ENCODE measurements at places on chromosomes 7 and 10.

GRCh38 chr7:82244947-82245517, 198.5 kb downstream of the CACNA2D1 start:
- DNase-seq = no peak

DNA sequence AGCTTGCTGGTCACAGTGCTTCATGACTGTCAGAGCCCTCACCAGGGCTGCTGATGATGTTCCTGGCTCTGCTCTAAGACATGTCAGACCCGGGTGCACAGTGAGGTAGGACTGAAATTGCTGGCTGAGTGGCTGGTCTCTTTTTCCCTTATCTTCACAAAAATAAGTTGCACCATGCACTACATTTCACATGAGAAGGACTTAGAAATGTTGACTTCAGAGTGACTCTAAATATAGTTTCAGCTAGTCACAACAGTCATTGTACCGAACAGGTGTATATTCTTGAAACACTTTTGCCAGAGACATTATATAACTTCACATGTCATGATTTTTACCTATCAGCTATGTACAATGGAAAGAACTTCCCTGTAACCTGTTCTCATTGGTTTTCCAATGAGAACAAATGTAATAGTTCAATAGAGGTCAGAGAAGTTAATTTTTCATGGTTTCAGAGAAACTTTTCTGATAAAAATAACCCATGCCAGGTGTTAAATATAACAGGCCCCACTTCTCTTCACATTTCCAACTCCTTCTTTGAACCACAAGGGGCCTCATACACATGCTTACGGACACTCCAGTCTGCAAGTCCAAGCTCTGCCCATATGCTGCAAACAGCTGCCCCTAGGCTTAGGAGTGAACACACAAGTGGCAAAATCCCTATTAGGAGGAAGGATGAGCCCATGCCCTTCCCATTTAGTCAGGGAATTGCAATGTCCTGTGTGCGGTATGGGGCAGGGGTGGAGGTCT, 115.6 kb downstream of the CDK6 start:
- DNase-seq = no peak

DNA sequence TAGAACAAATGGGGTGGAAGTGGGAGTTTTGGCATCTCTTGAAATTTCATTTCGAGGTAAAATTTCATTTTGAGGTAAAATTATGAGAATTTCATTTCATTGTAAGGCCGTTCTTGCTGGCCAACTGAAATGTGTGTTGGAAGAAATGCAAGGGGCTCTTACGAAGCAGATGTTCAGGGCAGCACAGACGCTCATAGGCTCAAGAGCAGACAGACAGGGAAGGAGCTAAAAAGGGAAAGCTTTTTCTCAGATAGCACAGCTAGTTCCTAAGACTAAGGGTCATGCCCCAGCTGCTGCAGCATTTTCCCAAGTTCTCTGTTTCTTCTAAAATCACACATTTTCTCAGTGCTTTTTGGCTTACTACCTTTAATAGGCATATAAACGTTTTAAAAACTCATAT, 65.1 kb upstream of the SFMBT2 start:
- no peak for DNase-seq

- no peak for DNase-seq
These were observed 93.9 kb upstream of the PDGFA start for GRCh38 chr7:613442-614140.

- peak; percentile 30 for DNase-seq
These were observed 204.4 kb downstream of the DIP2C start for GRCh38 chr10:484925-485661.

- DNase-seq = no peak
These were observed 579.2 kb upstream of the CELF2 start for GRCh38 chr10:10438335-10439100.

- no peak for DNase-seq
These were observed 61.8 kb downstream of the PTPRN2 start for GRCh38 chr7:158525648-158526484.

GRCh38 chr7:85750454-85750949, 563.6 kb upstream of the SEMA3D start:
- DNase-seq = no peak

- DNase-seq = peak; percentile 57
These were observed 95.4 kb downstream of the FAM53B start for GRCh38 chr10:124648738-124649137.

GRCh38 chr7:14973712-14974428, 71.3 kb upstream of the DGKB start:
- no peak for DNase-seq

GRCh38 chr7:120302190-120302589, 29.2 kb downstream of the KCND2 start:
- DNase-seq = no peak

DNA sequence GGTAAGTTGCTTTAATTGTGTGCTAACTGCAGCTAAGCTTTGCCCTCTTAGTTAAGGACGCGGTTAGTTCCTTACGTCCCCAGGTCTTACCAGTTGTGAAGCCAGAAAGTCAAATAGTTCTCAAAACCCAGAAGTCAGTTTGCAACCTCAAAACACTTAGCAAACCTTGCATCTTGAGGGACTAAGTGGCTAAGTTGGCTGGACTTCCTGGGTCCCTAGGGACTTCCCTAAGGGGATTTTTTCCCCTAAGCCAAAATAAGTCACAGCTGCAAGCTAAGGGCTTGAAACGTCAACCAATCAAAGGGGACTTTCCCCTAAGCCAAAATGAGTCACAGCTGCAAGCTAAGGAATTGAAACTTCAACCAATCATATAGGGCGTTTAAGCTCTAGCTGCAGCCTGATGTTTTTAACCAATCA, 36.2 kb upstream of the HECW1 start:
- DNase-seq = no peak

GRCh38 chr7:83280671-83281070, 118.0 kb upstream of the PCLO start:
- DNase-seq = no peak

DNA sequence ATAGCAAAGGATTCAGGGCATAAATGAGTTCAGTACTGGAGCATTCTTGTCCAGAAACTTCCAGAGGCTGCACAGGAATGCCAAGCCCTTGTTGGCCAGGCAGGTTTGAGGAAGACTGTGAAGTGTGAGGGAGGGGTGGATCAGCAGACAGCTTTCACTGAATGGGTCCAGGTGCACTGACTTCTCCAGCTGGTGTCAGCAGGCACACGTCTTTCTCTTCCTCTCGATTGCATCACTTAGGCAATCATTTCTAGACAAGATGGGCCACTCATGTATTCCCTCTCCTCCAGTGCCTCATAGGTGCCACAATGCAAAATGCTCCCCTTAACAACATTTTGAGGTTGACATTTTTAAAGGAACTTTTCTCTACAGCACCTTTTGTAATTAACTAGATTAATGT, 15.6 kb upstream of the PLEKHS1 start:
- no peak for DNase-seq

GRCh38 chr7:130401101-130401500, 20.8 kb downstream of the CPA1 start:
- no peak for DNase-seq

DNA sequence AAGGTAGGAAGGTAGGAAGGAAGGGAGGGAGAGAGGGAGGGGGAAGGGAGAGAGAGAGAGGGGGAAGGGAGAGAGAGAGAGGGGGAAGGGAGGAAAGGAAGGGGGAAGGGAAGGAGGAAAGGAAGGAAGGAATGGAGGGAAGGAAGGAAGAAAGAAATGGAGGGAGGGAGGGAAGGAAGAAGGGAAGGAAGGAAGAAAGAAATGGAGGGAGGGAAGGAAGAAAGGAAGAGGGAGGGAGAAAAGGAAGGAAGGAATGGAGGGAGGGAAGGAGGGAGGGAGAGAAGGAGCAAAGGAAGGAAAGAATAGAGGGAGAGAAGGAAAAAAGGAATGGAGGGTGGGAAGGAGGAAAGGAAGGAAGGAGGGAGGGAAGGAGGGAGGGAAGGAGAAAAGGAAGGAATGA, 176.4 kb upstream of the PTER start:
- DNase-seq = no peak

GRCh38 chr7:109284943-109285342, 715.3 kb downstream of the DNAJB9 start:
- DNase-seq = no peak

GRCh38 chr7:32154797-32155196, 84.6 kb upstream of the PDE1C start:
- DNase-seq = no peak

DNA sequence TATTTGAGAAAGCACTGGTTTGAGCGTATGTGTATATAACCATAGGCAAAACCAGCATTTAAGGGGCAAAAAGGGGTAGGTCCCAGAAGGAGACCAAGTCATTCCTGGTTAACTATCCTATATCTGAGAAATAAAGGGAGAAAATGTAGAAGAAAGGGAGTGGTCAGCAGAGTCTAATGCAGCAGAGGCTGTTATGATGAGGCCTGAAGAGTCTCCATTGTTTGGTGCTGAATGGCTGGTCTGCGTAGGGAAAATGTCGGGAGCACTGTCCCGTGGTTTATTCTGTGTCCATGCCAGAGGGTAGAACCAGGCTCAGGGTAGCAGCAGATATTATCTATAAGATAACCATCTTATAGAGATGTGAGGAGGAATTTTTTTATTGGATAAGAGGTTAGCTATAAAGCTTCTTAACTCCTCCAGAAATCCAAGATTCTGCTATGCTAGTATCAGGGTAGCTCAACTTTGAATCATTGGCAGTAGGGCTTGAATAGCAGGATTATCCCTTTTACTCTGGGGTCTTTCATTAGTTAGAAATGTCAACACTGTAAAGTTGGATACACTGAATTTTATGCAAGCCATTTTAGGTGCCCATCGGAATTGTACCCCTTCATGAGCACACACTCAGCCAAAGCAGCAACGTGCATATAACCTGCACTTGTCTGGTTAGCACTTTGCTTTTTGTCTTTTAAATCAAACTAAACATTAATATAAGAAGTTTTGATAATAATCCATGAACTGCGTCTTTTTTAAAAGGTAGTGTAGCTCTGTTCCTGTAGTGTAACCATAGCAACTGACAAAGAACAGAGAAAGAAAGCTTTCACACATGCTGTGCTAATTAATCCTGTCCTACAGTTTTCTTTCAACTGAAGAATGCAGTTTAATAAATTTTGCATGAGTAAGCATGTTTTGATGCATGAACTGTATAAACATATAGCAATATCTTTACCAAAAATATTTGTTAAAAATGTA, 312.0 kb upstream of the FZD1 start:
- DNase-seq = no peak

GRCh38 chr7:107138696-107139420, 29.9 kb upstream of the HBP1 start:
- no peak for DNase-seq

DNA sequence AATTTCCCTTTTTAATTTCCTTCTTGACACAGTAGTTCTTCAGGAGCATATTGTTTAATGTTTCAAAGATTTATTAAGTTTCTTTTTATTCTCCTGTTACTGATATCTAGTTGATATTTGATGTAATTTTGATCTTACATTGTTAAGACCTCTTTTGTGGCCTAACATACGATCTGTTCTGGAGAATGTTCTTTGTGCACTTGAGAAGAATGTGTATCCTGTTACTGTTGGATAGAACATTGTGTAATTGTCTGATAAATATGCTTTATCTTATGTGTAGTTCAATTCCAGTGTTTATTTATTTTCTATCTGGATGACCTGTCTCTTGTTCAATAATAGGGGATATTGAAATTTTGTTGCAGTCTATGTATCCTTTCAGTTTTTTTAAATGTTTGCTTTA, 106.7 kb downstream of the ITGB1 start:
- DNase-seq = no peak

GRCh38 chr10:81847675-81848074, 27.3 kb upstream of the NRG3 start:
- DNase-seq = no peak

- no peak for DNase-seq
These were observed 79.8 kb upstream of the PPIF start for GRCh38 chr10:79267499-79267898.

Data from CD4-positive, alpha-beta T cell treated with Interleukin-21 for 1 hour (primary cell).